Peyer's patch (tissue), 4 donors: ENCODE measurements at places on chromosomes 1 and 21. TPM values are rescaled to one million over a fixed set of nuclear protein-coding genes. Genes with fewer than 3 reads are reported as not detected.
A peak's percentile ranks its signal among the peaks of the same experiment; 100 is the strongest.

DNA sequence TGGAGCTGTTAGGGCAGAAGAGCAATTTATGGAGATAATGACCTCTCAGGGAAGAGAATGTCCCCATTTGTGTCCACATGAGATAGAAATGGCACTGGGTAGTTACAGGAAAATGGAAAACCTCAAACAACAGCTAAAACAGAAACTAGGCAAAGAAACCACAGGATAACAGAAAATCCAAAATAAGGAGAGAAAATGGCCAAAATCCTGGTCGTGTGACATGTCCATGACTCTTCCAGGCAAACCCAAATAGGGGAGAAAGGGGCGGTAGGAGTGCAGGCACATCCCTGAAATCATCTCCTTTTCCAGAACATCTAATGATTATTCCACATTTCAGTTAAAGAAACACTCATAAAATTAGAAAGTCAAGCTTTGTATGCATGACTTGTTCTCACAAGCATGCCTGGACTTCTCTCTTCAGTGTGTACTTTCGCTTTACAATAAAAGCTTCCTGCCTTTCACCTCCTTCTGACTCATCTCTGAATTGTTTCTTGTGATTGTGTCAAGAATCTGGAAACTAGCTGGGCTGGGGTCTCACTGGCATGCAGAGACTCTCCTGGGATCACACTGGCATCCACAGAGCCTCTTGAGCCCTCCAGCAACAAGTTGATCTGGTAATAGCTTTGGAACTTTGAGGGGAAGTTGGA is 171.4 kb upstream of the ZP4 start:
- DNase-seq = no peak

- DNase-seq = no peak
These were observed 208.2 kb downstream of the DYRK1A start for GRCh38 chr21:37574751-37575150.

DNA sequence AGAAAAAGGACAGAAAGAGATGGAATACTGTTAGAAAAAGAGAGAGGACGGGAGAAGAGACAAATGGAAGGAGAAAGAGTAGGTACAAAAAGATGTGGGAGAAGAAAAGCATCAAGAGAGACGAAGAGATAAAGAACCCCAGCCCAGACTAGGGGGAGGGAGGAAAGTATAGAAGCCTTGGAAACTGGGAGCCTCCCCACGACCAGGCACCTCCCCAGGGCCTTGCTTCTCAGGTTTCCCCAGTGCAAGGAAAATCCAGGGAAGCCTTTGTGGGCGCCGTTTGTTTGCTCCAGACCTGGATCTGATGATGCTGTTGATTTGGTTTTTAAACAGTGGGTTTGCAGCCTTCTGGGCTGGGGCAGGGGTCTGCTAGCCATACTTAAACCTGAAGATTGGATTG is 15.2 kb upstream of the ALX3 start:
- no peak for DNase-seq

GRCh38 chr1:11792106-11792505 is 13.7 kb downstream of the MTHFR start:
- no peak for DNase-seq

DNA sequence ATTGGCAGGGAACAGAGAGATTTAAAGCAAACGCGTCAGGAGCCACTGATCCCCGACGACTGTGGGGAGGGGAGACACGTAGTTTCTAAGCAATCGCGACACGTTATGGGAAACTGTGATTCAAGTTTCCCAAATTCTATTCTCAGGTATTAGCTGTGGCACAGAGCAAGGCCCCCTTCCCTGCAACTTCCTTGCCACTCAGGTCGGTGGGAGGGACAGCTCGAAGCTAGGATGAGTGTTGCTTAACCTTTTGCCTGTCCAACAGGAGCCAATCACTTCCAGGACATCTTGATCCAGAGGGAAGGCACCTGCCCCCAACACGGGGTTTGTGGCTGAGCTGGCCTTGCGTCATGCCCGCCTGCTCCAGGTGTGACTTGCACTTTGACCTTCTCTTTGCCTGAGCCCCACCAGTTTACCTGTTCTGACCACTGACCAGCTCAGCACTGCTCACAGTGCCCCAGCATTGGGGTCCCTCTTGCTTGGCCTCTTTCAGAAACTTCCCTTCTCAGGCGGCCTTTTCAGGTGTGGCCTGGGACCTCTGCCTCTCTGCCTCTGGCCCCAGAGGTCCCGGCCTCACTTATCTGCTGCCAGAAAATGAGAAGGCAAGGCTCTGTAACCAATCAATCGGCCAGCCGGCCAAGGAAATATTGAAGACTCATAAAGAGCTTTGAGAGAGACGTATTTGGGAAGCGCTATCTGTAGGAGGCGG is 24.6 kb downstream of the TEX35 start:
- DNase-seq = peak; percentile 86

- DNase-seq = no peak
These were observed 30.9 kb downstream of the OPTC start for GRCh38 chr1:203524824-203525223.

- DNase-seq = no peak
These were observed 29.3 kb upstream of the DNAJC11 start for GRCh38 chr1:6730880-6731279.

GRCh38 chr1:184956999-184957700 is 17.2 kb downstream of the NIBAN1 start:
- DNase-seq = no peak

DNA sequence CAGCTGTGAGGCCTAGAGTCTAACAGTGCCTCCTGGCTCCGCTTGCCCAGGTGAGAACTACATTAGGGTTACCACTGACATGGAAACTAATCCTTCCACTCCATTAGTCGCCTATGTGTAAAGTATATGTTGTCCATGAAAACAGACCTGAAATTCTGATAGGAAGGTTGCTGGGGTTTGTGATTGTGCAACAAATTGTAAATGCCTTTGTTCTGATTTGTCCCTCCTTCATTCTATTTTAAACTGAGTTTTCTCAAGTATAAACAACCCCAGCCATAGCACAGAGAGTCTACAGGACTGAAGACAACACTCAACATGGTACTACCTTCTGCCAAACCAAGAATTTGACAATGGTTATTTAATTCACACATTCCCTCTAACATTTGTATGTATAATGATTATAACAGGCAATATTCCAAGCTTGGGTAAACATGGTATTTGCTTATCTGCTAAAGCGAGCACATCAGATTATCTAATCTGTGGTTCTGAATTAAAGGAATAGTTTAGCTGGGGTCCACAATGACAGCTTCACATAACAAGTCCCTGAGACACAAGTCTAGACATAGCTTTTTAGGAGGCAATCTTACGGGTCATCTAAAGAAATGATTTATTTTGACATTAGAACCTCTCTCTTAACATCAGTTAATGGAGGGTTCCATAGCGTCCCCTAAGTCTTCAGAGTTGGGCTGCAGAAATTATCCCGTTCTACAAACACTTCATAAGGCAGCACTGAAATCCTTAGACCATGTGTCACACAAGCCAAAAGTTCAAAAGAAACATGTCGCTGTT is 633.0 kb downstream of the SMYD3 start:
- DNase-seq = no peak

DNA sequence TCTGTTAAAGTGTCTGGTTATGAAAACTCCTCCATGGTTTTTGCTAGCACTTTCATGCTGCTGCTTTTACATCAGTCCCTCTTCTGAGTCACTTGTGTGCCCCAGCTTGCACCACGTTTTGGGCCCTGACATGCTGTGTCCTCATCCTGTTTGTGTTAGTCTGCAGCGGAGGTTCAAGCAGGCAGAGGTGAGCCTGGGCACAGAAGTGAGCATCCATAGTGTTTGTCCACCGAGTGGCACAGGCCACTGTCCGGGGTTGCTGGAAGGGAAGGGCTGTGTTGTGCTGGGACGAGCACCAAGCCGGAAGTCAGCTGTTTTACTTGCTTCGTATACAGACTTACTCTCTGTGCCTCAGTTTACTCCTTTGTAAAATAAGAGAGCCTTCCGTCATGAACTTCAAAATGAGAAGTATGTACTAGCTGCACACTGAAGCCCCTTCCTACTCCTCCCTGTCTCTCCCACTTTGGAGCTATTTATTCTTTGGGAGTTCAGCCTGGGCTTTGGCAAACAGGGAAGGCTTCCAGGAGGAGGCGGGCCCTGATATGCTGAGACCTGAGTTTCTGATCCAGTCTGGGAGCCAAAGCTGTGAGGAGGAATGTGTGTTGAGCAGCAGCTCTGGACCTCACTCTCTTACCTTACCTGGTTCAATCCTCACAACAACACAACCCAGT is 10.7 kb upstream of the LAPTM5 start:
- no peak for DNase-seq

- peak; percentile 63 for DNase-seq
These were observed 16.5 kb downstream of the SMAP2 start for GRCh38 chr1:40389871-40390560.

DNA sequence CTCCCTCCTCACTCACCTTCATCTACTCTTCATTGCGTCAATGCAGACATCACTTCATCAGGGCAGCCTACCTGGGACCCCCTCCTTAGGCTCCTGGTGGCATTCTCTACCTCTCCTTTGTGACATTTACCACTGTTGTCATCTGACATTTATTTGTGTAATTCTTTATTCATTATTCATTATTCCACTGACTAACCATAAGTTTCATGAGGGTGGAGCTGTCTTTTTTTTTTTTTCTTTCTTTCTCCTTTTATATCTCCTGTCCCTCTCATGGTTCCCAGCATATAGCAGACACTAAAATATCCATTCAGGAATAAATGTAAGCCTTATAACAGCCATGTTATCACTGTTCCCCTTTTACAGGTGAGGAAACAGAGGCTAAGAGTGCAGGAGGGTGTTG is 126.8 kb downstream of the KAZN start:
- DNase-seq = no peak

- no peak for DNase-seq
These were observed 41.1 kb upstream of the TNFRSF1B start for GRCh38 chr1:12125422-12126355.

DNA sequence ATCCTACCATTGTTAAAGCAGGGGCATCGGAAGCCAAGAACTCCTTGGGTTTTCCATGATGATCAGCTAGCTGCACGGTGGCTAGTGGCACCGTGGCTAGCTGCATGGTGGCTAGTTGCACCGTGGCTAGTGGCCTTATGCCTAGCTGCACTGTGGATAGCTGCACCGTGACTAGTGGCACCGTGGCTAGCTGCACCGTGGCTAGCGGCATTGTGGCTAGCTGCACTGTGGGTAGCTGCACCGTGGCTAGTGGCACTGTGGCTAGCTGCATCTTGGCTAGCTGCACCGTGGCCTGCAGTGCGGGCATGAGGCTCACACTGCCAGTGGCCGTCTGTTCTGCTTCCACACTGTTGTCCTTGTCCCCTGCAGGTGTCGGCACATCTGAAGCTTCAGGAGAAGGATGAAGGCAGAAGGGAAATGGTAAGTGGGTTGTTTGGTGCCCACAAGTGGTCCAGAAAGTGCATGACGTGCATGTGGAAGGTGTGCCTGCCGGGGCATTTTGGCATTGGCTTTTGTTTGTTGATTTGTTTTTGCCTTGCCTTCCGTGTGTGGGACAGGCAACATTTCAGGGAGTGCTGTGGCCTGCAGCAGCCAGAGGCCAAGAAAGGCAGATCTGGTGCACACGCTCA is 38.6 kb downstream of the TFF3 start:
- no peak for DNase-seq

DNA sequence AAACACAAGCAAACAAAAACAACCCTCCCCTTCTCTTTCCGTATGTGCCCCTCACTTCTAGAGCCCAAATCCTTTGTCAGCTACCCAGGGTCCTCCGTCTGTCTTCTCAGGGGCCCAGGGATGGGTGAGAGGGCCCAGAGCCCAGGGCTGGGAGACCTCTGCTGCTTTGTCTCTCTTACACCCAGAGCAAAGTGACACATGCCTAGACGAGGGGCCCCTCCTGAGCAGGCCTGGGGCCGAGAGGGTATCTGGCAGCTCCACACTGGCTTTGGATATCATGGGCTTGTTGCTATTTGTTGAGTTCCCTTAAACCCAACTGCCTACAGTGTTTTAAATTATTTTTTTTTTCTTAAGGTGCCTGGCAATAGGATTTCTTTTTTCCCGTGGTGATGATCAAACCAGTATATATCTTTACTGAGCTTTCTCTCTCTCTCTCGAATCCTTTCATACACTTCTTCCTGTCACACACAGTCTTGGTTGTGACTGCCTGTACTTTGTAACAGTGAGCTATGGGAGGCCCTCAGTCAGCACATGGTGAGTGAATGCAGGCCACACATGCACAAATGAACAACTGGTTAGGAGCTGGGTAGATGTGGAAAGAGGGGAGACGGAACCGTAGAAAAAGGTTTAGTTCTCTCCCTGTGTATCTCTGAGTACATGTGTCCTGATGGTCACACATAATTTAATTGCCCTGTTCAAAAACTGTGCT is 14.5 kb downstream of the RASSF5 start:
- no peak for DNase-seq

DNA sequence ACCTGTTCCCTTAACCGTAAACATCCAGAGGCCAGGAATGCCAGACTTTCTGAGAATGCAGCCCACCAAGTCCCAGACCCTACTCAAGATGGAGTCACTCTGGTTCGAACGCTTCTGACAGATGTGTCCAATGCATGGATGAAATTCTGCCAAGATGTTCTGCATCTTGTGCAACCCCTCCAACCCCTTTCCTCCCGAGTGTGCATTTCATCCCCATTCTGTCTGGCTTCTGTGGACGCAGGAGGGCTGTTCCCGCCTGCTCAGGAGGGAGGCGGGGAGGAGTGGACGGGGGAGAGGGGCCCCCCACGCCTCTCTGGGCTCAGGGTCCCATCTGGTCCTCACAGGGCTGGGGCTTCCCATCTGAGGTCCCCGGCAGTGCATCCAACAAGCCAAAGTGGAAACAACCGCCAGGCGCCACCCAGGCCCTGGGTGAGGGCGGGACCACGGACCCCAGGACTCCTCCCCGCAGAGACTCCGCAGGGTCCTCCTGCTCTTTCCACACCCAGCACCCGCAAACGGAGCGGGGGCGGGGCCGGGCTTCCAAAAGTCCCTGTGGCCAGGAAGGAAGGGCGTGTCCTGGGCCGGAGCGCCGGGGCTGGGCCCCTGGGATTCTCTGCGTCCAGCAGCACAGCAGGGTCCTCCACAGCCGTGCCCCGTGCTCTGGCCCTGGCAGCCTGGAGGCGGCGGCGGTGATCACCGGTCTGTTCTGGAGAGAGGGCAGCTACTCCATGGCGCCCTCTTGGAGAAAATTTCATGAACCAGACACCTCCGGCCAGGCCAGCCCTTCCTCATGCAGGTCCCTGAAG is 27.8 kb upstream of the SUMO3 start:
- peak; percentile 73 for DNase-seq

Gene CELA3A
- not detected for total RNA-seq

Gene RSPH1
- 2.5 TPM for total RNA-seq

Gene CCDC30
- total RNA-seq = 6.6 TPM

Gene SLC1A7
- total RNA-seq = 9.4 TPM

Gene MORN1
- total RNA-seq = 21.5 TPM

Gene MKNK1
- 96.0 TPM for total RNA-seq

Gene TNNI3K
- not detected for total RNA-seq

Gene PRAMEF20
- not detected for total RNA-seq

Gene FNBP1L
- total RNA-seq = 47.4 TPM

Gene LAMB3
- total RNA-seq = 108 TPM

Gene GPA33
- 397 TPM for total RNA-seq
